ENCODE measurements at places on chromosomes 3 and 15.

DNA sequence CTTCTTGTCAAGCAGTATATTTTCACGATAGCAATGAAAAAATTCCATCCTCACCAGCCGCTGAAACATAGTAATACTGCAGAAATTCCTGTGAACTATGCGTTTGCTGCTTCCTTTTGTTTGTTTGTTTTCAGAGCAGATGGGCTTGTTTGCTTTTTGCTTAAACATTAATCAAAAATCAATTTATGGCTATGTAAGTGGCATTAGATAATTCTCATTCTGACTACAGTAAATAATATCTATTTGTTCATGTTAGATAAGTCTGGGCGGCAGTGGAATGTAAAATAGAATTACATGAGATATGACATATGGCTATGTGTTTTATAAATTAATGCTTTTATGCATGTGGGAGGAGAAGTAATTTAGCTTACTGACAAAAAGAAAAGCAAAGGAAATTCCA is 163.7 kb downstream of the PGPEP1L start:
- no peak for DNase-seq

DNA sequence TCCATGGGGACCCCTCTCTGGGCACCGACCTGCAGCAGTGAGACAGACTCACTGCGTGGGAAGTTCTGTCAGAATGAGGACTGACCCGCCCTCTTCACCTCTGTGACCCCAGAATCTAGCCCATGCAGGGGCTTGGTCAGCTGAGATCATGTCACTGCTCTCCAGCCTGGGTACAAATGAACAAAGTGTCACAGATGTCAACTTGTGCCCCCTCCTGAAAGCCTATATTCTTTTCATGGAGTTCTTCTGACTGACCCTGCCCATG is 210.8 kb downstream of the XXYLT1 start:
- DNase-seq, result no peak

DNA sequence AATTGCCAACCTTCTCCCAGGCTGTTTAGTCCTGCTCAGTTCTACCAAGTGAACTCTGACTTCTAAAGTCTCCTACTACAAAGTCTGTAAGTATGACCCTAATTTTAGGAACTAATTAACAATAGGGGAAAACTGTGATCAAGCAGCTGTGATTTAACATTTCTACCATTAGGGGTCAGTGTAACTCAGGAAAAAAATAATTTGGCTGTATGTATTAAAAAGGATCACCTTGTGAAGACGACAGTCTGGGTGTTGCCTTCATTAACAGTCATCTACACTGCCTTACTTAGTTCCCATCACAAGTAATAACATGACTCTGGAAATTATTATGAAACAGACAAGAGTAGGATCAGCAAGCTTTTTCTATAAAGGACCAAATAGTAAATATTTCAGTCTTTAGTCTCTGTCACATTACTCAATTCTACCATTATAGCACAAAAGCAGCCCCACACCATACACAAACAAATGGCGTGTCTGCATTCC is 4.2 kb upstream of the NPHP3 start:
- DNase-seq, result no peak

- no peak for DNase-seq
These were observed 32.6 kb downstream of the PLCL2 start for GRCh38 chr3:16917256-16917935.

GRCh38 chr3:127449486-127450212 is 140.9 kb downstream of the TPRA1 start:
- no peak for DNase-seq

DNA sequence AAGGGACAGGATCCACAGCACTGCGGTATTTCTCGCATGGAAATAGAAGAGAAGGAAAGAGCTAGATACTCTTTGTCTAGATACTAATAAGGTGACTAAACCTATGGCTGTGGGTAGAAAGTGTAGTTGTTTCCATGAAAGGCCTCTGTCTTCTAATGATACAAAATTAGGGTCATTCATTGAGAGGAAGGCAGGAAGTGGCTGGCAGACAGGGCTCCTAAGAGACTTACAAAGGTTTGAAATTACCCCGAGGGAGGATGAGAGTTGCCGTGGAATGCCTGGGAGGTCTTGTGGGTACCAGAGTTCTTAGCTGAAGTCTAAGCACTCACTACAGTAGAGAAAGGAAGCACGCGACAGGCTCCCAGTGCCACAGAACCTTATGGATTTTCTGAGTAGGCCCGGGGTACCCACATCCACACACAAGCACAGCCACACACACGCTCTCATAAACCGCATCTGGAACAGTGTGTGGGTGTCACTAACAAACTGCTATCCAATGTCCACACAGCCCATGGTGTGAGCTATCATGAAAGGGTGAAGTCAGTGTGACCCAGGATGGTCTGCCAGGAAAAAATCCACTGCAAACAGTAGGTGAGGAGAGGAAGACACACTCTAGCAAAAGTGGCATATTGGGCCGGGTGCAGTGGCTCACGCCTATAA is 221.4 kb downstream of the FAM43A start:
- DNase-seq, result no peak

DNA sequence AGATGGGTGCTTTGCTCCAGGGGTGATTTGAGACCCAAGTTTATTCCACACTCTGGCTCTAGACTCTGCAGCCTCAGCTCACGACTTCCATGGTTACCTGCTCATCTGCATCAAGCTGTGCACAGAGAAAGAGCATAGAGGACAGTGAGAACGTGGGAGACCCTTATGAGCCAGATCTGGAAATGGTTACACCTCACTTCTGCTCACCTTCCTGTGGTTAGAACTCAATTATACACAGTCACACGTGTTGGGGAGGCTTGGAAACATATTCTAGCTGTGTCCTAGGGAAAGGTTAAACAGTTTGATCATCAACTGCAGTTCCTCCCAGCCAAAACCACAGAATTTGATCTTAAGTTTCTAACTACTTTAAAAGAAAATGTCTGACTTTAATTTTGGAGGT is 1.8 kb downstream of the FETUB start:
- DNase-seq, result no peak

GRCh38 chr3:128222796-128223385 is 69.6 kb downstream of the EEFSEC start:
- DNase-seq, result no peak

- DNase-seq, result no peak
These were observed 841.4 kb downstream of the NSUN3 start for GRCh38 chr3:94904156-94904674.

GRCh38 chr3:58359621-58360020 is 26.9 kb downstream of the PXK start:
- no peak for DNase-seq

GRCh38 chr3:134328846-134329245 is 45.4 kb downstream of the AMOTL2 start:
- DNase-seq, result no peak

GRCh38 chr3:192156382-192156781 is 571.0 kb downstream of the FGF12 start:
- DNase-seq, result no peak
